ENCODE measurements at places on chromosomes 7 and 10.

DNA sequence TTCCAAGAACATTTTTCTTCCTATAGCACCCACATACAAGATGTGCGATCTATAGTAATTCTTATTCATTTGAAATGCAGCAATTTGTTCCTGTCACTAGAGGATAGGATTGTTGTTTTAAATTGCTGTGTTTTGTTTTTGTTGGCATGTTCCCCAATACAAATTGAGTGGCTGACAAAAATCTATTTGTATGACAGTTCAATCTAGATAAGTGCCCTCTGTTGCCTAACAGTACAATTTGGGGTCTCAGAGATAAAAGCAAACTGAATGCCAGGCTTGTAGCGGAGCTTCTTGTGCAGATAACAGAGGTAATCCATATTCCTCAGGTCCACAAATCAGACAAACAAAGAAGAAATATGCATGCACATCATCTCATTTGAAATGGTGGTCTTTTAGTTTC lies 68.8 kb downstream of the VTI1A start:
- DNase-seq, result no peak

DNA sequence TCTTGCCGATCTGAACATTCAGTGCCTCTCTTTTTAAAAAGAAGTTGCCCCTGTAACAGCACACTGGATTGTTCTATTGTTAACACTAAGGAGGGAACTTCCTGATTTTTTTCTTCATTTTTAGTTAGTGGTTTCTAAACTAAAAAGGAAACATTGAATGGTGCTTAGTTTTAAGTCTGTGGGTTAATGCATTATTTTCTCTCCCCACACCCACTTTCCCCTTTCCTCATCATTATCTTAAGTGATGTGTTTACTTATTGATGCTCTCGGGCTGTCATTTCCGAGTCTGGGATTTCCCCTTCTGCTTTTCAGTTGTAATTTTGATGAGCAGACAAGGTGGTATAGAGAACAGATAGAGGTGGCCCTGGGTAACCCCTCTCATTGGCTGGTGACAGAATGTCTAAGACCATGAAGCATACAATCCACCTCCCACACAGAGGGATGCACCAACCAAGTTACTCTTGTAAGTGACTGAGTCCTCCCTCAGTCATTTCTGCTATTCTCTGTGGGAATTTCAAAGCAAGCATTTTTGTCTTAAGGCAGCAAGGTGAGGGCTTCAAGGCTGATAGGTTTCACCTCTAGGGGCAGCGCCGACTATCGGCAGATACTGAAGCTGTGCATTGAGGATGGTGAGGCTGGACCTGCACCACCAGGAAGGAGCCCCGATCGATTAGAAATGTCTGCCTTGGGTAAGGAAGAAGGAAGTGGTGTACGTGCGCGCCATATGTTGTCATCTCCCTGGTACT lies 49.5 kb downstream of the CHN2 start:
- DNase-seq, result no peak

DNA sequence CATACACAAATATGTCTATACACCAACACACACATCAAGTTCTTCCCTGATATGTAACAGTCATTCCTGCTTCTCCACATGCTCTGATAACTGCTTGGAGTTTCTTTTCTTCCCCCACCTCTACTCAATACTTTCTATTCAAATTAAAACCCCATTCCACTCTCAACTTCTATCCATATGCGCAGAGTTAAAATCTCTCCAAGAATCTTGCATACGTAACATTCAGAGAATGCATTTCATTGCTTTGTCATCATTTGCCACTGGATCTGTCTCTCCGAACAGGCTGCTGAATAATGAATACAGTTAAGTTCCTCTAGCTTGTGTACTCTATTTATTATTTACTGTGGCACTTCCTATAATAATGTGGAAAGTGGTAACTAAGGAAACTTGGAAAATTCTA lies 68.8 kb downstream of the DGKB start:
- DNase-seq, result no peak

GRCh38 chr7:82339958-82340357 lies 103.6 kb downstream of the CACNA2D1 start:
- no peak for DNase-seq

DNA sequence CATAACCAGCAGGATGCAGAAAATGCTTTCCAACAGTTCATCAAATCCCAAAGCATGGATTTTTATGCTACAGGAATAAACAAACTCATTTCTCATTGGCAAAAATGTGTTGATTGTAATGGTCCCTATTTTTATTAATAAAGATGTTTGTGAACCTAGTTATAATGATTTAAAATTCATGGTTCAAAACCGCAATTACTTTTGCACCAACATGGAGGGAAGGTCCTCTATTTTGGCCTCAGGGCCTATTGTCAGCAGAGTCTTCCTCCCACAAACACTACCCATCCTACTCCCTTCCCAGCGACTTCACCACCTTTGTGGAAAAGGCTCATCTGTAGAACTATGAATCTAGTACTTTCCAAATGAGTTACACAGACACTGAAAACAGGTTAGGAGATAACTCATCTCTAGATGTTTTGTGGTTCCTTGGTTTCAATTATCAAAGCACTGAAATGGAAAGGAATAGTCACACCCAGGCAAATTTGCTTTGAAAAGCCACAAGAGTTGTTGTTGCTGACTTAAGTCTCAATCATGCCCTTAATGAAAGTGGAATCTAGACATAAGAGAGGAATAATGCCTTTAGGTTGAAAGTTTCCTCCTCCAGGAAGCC lies 59.4 kb upstream of the FRMD4A start:
- DNase-seq, result no peak

- DNase-seq, result no peak
Measured at GRCh38 chr10:100598166-100598565, 62.4 kb downstream of the HIF1AN start.

- DNase-seq, result no peak
Measured at GRCh38 chr10:30536578-30536977, 93.0 kb downstream of the LYZL2 start.

DNA sequence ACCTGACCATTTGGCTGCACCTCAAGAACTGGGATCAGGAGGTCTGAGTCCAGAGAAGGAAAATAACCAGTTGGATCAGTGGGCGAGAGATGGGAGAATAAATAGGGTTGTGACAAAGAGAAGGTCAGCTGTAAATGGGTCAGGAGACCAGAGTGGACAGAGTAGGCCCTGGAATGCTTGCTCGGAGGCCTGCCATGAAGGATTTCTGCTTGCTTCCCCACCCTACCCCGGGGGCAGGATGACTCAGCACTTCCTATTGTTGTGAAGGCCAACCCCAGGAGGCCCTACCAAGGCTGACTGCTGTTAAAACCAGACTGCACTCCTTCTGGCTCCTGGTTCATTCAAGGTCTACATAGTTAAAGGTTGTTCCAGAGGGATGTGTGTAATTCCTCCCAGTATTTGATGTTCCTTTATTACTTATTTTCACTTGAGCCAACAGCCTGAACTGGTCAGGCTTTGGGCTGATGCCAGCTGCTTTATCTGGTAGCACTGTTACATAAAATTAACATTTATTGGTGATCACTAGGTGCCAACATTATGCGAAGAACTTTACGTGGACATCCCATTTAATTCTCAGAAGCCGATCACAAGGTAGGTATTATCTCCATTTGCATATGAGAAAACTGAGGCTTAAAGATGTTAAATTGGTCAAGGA lies 27.3 kb upstream of the IFRD1 start:
- DNase-seq, result peak; percentile 94

- no peak for DNase-seq
Measured at GRCh38 chr7:128937647-128938543, at the start of gene IRF5. IRF5 (plus strand) TSS chr7:128937927; CDS start chr7:128942082, 4,155 bp downstream.

DNA sequence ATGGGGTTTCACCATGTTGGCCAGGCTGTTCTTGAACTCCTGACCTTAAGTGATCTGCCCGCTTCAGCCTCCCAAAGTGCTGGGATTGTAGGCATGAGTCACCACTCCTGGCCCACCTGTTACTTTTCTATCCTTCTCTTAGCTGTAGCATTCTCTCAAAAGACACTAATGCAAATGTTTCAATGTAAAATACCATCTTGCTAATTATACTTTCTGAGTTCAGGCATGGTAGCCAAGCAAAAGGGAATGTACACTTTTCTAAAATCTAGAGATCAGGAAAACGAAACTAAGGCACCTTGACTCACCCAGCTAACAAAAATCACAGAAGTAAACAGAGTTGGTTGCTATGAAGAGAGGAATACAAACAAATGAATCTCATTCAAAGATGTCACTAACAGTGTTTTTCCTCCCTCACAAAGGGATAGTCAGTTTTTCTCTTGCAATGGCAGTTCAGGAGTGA lies 401.0 kb upstream of the NRP1 start:
- DNase-seq, result peak; percentile 32

DNA sequence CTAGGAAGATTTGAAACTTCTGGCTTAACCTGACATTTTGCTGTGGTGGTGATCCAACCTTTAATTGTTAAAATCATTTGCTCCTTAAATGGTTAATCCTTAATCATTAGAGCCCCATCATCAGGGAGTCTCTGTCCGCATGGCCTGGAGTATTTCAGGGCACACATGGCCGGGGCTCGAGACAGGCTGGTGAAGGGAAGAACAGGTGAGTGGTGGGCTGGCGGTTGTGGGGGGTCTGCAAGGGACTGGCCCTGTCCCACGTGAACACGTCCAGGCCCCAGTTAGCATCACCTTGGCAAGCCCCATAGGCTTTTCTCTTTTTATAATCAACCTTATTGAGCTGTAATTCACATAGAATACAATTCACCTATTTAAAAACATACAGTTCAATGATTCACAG lies 109.5 kb downstream of the DNAJB6 start:
- no peak for DNase-seq

DNA sequence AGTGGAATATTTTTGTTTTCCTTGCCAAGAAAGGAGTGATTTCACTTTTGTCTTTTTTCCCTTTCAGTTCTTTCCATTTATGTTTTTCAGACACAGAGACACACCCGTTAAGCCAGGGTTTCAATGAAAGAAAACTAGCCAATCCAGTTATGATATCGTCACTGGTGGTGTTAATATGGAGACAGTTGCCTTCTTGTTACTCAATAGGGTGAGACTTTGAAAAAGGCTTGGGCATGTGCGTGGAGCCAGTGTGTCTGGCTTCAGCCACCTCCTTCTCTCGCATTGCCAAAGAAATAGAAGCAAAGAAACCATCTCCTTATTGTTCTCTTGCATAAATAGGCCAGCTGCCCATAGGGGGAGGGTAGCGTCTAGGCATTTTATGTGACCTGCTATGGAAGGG lies 84.1 kb upstream of the DLX6 start:
- DNase-seq, result no peak

DNA sequence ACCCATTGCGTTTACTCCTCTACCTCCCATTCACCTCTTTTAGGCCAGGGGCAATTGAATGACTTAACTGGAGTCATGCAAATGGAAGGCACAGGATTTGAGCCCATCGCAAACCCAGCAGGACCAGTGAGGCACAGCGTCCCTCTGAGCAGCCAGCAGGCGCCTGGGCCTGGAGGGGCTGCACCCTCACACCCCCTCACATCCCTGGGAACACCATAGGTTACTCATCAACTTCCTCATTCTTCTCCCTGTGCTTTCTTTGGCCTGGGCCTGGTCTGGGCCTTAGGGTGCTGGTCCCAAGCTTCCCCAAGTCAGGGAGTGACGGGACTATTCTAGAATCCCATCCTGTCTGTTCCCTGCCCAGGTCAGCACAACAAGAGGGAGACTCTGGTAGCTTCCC lies 169.4 kb upstream of the EEPD1 start:
- DNase-seq, result no peak

- peak; percentile 28 for DNase-seq
Measured at GRCh38 chr7:29345590-29345989, 151.0 kb downstream of the CHN2 start.

- peak; percentile 61 for DNase-seq
Measured at GRCh38 chr10:69869291-69869961, 67.7 kb downstream of the COL13A1 start.

GRCh38 chr7:106679153-106679931 lies 18.4 kb upstream of the CCDC71L start:
- DNase-seq, result peak; percentile 93

- no peak for DNase-seq
Measured at GRCh38 chr10:102545997-102546396, 42.2 kb downstream of the SUFU start.

Data from iris pigment epithelial cell (primary cell).